Muscle of back (tissue), 13 donors: ENCODE measurements at places on chromosomes 11 and 22.

DNA sequence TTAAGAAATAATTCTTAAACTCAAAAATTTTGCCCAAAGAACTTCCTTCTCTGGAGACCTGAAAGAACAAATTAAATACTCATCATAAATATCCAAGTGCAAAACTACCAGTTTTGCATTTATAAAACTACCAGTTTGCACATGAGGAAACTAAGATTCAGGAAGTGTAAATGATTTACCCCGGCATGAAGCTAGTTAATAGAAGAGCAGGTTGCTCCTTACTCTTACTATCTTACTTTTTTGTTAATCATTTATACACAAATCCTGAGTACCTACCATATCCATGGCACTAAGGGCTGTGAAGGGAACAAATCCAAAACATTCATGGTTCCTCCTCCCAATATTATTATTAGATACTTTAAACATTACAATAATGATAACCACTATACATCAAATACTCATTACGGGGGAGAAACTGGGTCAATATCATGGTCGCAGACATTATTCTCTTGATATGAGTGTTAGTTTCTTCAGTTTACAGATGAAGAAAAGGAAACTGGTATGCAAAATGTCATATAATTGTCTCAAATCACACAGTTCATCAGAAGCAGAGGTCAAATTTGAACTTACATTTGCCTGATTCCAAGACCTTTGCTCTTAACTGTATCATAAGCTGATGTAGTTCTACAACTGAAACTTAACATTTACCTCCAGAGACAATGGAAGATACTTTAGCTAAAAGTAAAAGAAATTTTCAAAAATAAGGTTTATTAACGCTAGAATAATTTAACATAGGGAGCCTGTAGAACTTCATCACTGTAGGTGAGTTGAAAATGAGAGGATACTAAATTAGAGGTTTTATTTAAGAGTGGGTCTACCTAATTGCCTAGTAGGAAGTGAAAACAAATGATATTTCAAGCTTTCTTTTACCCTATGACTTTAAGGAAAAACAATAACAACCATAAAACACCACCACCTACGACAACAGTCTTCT lies 74.5 kb downstream of the FAM76B start:
- no peak for DNase-seq

- DNase-seq = no peak
Observed at GRCh38 chr11:45961751-45962240, 39.3 kb downstream of the LARGE2 start.

- no peak for DNase-seq
Observed at GRCh38 chr22:47498969-47499495, 736.6 kb downstream of the TBC1D22A start.

DNA sequence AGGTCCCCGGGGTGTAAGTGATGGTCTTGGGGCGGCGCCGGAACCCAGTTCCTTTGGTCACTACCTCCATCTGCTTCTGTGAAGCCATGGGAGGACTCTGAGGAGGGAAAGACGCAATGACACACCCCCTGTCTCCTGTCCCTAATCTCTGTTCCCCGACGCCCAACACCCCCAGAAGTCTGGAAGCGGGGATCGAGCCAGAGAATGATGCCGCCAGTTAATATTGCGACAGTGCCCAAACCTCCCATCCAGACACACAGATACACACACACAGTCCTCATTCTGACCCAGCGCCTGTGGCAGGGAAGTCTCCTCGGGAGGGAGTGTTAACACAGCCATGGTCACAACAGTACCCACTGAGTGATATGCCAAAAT lies 352 bp downstream of the C22orf23 start:
- no peak for DNase-seq

GRCh38 chr11:35116245-35116644 lies 22.7 kb upstream of the CD44 start:
- no peak for DNase-seq

DNA sequence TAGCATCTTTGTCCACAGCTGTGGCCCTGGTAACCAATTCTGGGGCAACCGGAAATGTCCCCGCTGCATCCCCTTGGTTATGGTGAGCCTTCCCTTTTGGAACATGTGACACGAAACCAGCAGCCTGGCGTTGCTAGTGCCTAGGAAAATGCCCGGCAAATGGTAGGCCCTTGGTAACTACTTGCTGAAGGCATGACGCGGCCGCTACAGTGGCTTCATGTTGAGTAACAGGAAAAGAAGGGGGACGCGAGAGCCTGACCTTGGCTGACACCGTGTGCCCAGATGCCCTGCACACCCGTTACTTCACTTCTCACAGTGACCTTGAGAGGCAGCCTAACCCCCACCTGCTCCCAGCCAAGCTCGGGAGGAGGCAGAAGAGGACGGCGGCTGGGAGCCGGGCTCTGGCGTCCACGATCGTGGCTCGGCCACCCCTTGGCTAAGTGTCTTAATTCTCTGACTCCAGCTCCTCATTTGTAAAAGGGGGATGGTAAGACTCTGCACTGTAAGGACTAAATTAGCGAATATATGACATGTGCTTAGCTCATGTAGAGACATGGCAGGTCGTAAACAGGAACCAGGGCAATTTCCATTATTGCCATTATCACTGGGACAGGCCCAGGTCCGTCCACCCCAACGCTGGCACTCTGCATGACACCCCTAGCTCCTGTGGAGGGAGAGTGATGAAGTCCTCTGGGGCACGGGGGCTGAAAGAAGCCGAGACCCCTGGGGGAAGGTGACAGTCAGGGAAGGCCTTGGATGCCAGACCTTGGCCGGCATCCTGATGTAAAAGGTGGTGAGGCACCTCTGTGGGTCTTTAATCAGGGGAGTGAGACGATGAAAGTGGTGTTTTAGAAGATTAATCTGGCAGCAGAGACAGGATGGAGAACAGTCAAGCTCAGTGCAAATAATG lies 18.9 kb downstream of the IFT27 start:
- DNase-seq = no peak

DNA sequence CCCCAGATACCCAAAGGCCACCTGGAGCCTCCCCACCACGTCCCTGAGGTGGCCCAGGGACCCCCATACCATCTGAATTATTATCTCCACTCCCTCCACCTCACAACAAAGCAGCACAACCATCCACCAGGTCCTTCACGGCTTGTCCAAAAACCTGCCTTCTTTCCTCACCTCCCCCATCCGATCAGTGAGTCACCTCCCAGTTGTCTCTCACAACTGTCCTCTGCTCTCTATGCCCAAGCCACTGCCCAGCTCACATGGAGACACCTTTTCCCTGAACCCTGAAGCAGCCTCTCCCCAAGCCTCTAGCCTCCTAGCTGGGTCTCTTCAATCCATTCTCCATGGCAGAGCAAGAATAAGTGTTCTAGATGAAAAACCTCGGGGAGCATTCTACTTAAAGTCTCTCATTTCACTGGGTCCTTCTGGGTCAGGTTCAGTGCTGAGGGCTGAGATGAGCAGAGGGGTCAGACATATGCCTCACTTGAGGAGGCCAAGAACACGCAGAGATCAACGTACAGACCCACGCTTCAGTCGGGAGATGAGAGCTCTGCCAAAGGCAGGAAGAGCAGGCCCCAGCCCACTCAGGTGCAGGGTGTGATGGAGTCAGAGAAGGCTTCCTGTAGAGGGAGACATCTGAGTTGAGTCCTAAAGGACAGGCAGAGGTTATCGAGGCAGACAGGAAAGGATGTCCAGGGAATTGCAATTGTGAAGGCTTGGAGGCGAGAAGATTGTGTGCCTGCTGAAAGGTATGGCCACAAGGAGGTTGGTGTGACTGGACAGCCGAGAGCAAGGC lies 74.7 kb downstream of the PDE2A start:
- DNase-seq = no peak

GRCh38 chr11:98616098-98616655 lies 404.6 kb upstream of the CNTN5 start:
- DNase-seq = no peak

- DNase-seq = no peak
Observed at GRCh38 chr11:3044004-3044403, 13.2 kb downstream of the CARS1 start.

- peak; percentile 62 for DNase-seq
Observed at GRCh38 chr11:123822599-123822998, 16.4 kb upstream of the OR6M1 start.

DNA sequence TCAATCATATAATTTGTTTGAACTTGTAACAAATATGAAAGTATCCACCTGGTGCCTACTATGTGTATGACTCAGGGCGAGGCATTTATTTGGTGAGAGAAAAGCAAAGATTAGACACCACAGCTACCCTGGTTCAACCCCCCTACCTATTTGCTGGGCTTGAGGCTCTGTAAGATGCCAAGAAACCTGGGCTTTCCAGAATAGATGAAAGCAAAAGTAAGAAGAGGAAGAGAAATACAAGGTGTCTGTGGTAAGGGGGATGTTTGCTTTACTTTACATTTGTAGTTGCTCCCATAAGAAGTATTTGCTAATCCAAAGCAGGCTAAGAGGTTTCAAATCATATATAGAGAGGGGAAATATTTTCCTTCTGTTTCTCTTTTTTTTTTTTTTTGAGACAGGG lies 61.7 kb downstream of the DDI1 start:
- no peak for DNase-seq

DNA sequence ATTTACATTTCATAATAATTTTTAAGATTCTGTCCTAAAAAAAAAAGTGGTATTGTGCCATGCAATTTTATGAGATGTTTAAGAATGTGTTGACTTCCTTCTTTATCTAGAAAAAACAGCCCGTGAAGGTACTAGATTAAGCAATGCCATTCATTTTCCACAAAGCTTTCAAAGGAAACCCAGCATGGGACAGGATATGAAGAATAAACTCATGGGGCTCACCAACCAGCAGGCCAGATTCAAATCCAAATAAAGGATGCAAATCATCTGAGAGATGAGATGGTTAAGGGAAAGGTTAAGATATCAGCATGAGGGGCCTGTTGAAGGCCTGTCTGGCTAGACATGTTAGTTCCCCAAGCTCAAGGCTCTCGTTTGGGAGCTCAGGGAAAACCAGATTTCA lies 199.1 kb downstream of the SWAP70 start:
- no peak for DNase-seq

- DNase-seq = no peak
Observed at GRCh38 chr22:19169002-19169946, 9.3 kb downstream of the SLC25A1 start.

GRCh38 chr11:122085264-122085663 lies 30.8 kb downstream of the BLID start:
- DNase-seq = peak; percentile 95

- DNase-seq = no peak
Observed at GRCh38 chr11:17238377-17238776, 30.6 kb upstream of the PIK3C2A start.

DNA sequence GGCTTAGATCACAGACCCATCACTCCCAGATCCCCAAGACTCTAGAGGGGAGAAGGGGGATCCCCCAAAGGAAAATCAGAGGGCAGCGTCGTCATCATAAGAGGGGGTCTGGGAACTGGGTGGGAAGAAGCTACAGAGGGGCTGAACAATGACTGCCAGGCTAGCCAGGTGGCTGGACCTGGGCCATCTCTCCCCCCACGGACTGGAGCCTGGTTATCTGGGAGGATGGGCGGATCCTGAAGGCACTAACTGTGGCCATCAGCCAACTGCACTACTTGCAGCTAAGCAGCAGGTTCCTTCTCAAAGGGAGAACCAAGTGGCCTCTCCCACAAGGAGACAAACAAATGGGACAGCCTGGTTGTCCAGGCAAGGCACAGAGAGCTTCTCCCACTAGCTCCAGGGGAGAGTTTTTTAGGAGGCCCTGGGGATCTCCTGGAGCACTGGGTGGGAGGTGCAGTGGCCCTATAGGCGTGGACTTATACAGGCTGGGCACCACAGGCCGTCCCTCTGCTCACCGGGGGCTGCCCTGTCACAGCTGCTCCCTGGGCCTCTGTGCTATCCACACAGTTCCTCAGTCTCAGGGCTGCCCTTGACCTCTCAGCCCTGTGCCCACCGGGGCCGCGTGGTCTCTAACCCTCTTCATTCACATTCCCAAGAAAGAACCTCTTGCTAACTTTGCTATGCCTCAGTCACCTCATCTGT lies 15.4 kb downstream of the P2RY6 start:
- no peak for DNase-seq

GRCh38 chr11:1560002-1560648 lies 11.9 kb downstream of the DUSP8 start:
- DNase-seq = no peak

- no peak for DNase-seq
Observed at GRCh38 chr22:49699476-49699875, 128.2 kb downstream of the BRD1 start.

DNA sequence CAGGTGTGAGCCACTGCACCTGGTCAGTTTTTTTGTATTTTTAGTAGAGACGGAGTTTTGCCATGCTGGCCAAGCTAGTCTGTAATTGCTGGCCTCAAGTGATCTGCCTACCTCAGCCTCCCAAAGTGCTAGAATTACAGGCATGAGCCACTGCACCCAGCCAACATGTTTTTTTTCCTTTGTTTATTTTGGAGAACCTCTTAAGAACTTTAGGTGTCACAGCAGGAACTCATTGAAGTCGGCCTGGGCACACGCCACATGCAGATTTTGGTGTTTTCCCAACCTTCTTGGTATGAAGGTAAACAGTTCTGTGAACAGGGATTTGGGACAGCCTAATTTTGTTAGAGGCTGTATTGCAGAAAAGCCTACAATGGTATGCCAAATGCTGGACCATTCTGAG lies 9.4 kb downstream of the DIXDC1 start:
- no peak for DNase-seq

DNA sequence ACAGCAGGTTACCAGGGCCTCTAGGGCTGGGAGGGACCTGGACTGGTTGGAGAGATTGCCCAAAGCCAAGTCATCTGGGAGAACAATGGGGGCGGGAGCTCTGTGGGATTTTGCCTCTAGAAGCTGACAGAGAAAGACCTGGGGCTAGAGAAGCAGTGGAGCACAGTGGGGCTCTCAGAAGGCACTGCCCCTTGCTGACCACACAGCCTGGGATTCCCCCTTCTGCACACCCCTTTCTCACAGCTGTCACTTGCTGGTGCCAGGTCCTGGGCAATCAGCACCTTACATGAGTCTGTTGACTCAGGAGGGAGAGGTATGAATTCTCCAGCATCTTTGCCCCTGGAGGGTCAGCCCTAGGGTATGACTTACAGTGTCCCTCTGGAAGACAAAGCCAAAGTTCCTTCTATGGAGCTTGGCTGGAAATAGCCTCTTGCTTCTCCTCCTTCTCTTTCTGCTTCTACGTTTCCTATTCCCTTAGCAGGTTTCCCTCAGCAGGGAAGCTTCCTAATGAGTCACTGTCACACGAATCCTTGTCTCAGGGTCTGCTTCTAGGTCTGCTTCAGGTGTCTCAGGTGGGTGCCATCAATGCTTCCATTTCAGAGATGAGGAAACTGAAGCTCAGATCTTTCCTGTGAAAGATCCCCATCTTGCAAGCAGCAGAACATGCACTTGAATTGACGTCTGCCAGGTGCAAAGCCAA lies 27.0 kb downstream of the GDPD5 start:
- no peak for DNase-seq
